OCI-M1 (cell line): ENCODE measurements at places on chromosomes 12 and 14.

DNA sequence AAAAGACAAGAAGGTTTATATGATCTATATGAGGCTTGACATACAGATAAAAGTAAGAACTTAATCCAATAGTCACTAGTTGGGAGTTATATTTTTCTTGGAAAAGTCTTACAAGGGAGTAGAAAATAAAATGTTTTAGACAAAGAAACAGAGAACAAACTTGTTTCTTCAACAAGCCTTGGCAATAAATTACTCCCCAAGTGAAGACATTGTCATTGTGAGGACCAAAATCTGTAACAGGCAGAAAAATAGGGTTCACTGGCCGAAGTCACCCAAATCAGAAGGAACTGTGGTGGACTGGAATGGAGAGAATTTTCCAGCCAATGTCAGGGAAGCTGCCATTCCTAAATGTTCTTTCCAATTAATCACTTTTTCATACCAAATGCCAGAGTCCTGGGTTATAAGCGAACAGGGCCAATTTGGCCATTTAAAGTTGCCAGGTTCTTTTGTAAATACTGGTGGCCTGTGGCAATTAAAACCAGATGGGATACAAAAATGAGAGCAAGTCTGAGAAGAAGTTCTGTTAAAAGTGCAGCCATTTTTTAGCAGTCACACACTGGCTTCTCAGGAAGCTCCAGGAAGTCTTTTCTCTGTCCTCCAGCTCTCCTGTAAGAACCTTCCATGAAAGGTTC lies 117.3 kb upstream of the OVCH1 start:
- DNase-seq = no peak

- DNase-seq = no peak
These were observed 21.5 kb upstream of the GNS start for GRCh38 chr12:64780531-64781279.

- no peak for DNase-seq
These were observed 10.9 kb downstream of the SLC38A2 start for GRCh38 chr12:46361667-46362034.

GRCh38 chr12:3117591-3118015 lies 40.4 kb downstream of the TSPAN9 start:
- DNase-seq = no peak

DNA sequence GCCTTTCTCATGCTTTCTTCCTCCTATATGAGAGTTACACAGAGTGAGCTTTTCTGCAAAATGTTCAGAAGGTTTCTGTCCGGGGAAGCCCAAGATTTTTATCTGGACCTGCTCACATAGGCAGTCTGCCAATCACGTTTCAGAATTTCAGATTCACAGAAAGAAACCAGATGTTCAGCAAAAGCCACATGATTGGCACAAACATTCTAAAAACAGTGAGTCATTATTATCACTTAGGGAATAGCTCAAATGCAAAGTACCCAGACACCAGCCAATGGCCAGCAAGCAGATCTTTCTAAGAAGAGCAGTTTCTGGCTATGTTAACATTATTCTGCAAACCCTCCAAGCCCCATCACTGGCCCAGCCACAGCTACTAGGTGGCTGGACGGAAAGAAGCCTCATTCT lies 1558.5 kb upstream of the TMEM132C start:
- DNase-seq = peak; percentile 26

- DNase-seq = peak; percentile 11
These were observed 14.1 kb upstream of the NOP2 start for GRCh38 chr12:6582196-6582595.

- peak; percentile 50 for DNase-seq
These were observed 29.0 kb downstream of the ATP2B1 start for GRCh38 chr12:89679631-89680030.

DNA sequence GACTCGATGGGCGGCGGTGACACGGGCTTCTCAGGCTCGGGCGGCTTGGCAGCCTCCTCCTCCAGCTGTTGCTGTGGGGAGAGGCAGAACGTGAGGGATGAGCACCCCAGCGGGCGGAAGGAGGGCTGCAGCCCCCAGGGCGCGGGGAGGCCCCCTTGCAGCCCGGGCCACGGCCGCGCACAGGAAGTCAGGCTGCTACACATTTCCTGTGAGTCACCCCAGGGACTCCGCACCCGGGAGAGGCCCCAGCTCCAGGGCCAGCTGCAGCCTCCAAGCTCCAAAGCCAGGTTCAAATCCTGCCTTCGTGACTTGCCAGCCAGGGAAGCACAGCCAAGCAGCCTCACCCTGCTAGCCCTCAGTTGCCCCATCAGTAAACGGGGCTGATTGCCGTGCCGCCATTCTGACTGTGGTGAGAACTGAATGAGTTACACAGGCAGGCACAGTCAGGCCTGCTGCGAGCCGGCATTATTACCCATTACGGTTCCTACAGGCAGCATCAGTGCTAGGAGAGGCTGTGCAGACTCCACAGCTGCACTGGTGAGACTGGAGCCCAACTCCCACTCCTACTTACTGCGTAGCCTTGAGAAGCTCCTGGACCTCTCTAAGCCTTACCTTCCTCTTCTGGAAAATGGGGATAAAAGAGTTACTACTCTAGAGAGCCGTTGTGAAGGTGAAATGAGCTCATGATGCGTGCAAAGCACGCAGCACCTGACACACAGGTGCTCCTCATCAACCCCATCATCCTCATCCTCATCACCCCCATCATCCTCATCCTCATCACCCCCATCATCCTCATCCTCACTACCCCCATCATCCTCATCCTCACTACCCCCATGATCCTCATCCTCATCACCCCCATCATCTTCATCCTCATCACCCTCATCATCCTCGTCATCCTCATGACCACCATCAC lies 100.9 kb downstream of the NCOR2 start:
- no peak for DNase-seq

DNA sequence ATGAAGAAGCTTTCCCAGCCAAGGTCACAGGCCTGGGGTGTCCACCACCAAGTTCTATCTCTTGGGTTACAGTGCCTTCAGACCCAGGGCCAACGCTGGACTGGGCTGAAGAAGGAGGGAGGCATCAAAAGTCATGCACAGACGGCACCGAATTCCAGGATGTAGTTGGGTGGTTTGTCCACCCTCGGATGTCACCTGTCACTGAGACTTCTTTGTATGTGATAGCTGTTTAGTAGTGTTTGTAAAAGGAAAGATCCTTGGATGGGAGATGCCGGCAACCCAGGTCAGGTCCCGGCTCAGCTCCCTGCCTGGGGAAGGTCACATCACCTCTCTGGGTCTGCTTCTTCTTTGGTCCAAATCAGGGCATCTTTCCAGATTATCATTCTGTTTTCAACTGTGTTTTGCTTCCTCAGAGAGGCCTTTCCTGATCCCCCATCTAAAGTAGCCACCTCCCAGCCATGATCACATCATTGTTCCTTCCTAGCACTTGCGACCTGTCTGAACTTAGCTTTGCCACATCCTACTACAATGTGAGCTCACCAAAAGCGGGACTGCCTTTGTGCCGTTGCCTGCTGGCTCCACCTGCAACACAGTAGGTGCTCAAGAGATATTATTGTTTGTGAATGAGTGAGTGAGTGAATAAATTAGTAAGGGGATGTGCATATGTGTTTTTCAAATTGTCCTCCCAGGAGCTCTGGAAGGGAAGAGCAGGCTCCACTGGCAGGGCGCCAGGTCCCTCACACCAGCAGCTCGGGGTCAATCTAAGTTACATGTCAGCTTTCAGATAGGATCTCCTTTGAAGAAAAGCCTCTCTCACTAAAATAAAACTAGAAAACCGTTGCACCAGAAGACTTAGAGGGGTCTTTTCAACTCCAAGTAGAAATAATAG lies 2.1 kb downstream of the TSPAN11 start:
- no peak for DNase-seq

GRCh38 chr12:103924761-103925641 lies 5.2 kb upstream of the HSP90B1 start:
- DNase-seq = no peak

DNA sequence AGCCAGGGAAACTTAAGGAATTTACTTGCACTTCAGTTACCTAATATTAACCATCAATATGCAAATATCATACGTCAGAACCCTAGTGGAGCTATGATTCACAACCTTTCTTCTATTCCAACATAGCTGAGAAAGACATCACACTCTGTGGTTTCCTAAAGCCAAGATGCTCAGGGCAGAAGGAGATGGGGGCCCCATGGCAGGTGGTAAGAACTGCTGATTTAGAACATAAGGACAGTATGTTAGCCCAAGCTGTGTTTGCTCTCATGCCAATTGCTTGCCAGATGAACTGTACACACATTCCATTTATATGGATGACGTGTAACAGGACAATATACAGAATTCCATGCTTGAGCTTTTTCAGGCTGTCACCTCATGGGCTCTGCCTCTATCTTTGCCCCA lies 34.6 kb downstream of the HECTD4 start:
- no peak for DNase-seq

DNA sequence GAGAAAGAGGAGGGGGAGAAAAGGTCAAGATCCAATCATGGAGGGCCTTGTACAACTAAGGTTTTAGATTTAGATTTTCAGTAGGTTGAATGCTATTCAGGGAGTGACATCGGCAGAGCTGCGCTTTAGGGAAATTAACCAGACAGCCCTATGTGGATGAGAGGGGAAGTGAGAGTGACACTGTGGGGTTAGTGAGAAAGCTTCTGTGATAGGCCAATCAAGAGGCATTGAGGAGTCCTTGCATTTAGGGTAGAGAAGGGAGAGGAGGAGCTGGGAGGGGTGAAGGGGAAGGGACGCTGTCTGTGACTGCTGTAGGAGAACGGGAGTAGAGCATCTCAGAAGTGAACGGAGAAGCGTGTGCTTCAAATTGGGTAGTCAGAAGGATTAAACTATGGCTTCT lies 3.4 kb downstream of the HSD17B6 start:
- no peak for DNase-seq
